ENCODE measurements at places on chromosomes 1 and 21.

- DNase-seq, result no peak
These were observed 9.1 kb downstream of the ABCA4 start for GRCh38 chr1:94111879-94112278.

DNA sequence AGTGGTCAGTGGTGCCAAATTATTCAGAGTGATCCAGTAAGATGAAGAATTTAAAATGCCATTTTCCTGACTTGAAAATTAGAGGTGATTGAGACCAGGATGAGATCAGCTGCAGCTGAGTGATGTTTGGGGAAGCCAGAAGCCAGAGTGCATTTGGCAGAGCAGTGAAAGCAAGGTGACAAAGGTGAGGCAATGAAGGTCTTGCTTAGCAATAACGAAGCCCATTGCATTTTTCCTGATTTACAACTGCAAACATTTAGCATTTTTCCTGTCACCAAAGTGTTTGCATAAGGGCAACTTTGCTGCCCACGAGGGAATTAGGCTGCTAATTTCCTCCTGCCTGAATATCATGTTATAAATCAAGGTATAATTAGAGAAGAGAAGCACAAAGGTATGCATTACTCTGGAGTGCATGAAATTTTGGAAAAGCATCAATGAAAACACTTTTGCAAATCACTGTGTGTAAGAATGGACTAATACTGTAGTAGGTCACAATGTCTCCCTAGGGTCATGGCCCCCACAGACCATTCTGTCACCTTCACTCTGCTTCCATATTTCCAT is 188.2 kb upstream of the LYPLAL1 start:
- DNase-seq, result no peak

DNA sequence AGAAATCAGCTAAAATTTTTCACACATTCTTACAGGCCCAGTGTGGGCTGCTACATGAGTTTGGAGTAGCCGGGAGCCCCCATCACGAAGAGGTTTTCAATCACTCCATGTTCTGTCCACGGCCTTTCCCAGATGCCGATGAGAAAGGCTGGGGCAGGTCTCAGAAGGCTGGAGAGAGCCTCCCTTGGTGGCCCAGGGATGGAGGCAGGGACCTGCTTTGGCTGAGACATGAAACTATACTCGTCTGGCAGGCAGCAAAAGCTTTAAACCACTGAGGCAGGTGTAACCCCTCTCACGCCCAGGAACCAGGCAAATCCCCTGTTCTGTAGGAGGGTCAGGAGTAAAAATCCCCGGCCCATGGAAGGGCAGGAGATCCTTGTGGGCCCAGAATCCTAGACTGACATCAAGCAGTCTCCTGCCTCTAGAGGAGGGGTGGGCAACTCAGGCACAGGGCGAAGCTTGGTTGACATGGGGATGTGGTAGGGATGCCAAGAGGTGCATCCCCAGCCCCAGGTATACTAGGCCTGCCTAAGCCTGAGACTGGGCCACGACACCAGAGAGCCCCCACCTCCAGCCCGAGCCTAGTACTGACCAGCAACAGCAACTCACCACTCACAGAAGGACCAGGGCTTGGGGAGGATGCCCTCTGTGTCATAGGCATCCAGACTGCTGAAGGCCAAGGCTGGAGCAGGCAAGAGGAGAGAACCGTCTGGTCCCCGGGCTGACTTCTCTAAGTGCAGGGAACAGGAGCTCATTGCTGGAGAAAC is 9.1 kb downstream of the MMEL1 start:
- DNase-seq, result no peak

DNA sequence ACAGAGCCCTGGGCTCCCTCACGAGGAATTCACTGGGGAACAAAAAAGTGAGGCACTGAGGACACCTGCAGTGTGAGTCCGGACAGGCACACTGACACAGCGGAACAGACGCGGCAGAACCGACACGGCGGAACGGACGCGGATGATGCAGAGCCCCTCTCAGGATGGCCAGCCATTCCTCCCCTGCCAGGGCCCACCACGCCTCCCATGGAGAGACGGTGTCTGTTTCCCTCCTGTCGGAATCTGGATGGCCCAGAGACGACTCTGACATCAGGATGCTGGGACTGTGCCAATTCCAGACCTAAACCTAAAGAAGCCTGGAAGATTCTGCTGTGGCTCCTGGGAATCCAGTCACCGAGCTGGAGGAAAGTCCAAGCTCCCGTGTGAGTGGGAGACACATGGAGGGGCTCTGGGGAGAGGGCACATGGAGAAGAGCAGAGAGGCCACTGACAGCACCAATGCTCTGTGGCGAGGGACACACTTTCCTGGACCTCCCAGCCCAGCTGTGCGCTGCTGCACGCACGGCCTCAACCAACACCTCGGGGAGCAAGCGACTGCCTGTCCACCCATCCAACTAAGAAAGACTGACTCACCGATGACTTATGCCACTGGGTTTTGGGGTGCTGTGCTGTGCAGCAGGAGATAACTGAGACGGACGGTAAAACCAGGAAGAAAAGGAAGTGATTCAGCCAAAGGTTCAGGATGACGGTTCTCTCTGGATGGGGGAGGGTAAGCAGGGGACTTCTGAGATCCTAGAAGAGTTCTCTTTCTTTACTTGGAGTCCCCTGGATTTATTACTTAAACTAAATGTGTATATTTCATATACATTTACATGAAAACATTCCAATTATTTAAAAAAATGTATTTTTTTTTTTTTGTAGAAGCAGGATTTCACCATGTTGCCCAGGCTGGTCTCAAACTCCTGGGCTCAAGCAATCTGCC is 23.3 kb downstream of the ZBTB17 start:
- DNase-seq, result no peak

DNA sequence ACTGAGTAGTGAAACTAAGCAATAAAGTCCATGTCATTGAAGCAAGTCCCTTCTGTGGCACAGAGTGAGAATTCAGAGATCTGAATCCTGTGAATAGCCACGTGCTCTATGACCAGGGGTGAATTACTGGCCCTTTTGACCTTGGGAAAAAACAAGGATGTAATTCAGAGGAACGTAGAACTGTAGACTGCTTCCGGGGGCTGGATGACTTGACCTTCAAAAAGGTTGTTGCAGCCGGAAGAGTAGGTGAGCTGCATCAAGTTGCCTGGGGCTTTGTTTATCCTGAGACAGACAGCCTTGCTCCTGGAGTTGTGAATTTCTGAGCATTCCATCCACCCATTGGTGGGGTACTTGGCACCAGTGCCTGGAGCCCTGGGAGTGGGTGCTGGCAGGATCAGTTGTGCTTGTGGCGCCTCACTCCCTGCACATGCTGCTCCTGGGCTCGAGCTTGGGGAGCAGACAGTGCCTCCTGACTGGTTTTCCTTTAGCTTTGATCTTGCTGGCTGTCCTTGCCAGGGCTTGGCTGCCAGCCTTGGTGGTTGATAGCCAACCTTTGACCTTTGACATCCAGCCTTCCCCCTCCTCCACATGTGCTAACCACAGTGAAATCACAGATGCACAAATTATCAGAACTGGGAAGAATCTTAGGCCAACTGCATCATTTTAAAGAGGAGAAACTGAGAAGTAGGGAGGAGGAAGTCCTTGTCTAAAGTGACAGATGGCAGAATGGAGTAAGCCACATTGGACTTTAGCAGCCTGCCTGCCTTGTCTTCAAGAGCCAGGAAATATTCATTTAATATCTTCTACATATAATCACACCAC is 16.2 kb upstream of the MYOG start:
- no peak for DNase-seq

GRCh38 chr1:94831641-94832040 is 11.5 kb downstream of the SLC44A3 start:
- DNase-seq, result no peak

DNA sequence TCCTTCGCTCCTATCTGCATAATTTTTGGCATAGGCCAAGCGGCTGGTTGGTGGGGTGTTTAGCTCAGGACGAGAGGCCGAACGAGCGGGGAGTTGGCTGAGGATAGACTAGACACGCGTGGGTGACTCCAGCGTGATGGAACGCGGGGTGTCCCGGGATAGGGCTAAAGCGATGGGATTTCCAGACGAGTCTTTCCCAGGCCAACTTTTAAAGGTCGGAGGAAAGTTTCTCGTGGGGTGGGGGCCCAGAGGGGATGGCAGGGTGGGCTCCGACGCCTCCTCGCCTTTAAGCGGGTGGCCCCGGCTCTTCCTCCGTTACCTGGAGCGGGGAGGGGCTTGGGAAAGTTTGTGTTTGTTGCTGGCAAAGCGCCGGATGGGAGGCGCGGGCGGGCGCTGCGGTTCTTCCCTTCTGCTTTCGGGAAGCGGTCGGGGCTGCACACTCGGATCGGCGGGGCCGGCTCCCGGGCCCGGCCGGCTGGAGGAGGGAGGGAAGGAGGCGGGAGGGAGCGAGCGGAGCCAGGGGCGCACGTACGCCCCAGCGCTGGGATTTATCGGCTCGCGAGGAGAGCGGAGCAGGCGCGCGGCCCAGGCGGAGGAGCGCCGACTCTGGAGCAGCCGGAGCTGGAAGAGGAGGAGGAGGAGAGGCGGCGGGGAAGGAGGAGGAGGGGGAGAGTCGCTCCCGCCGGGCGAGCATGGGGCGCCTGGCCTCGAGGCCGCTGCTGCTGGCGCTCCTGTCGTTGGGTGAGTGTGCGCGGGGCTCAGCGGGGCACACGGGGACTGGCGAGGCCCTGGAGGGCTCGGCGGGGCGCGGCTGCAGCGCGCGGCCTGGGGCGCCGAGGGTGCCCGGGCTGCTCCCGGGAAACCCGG is at the start of gene PTGFRN:
TSS of gene PTGFRN (plus strand) at position 405 of the 867 bp plus-strand sequence. CDS start at position 693, 288 bp downstream.
- no peak for DNase-seq

DNA sequence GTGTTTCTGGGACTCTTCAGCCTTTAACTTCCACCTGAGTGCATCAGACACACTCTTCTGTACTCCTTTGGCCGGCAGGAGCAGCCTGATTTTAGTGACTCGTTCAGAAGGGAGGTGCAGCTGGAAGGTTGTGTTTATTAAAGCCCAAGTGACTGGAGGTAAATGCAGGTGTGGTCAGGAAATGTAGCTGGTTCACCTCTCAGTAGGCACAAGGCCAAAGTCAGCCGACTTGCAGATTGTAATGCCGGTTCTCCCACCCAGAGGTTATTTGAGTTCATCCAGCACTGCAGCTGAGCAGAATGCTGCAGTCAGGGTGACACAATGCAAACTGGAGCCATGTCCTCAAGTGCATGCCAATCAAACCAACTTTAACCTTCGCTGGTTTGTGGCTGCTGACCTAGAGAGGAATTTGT is 91.5 kb downstream of the SPATA46 start:
- DNase-seq, result no peak

GRCh38 chr1:68449901-68450300 is at the start of gene RPE65:
TSS of gene RPE65 (minus strand) at chr1:68449954. CDS start at chr1:68449905, 49 bp downstream.
- no peak for DNase-seq

DNA sequence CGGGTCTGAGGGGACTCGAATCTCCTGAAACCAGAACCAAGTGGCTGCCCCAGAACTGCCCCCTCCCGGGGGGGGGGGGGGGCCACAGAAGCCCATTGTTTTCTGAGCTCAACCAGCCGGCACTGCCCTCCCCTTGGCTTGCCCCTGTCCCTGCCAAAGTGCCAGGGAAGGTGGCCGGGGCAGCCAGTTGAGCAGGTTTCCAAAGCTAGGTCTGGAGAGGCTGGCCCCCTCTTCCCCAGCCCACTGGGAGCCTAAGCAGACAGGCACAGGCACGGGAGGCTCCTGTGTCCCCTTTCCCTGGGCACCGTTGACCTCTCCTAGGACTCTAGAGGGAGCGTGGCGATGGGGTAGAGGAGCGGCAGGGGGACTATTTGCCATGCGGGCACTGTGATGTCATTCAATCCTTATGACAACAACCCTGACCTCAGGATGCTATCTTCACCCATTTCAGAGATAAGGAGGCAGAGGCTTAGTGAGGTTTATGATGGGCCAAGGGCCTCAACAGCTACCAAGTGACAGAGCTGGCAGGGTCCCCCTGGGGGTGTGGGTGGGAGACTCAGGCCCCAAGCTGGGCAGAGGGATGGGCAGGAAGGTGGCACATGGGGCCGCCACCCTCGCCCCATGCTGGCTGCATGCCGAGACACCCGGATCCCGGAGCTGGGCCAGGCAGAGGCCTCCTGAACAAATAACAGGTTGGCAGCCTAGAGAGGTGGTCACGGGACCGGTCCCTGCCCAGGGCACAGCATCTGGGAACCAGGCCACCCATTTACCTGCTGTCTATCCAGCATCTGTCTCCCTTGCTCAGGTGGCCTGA is 35.0 kb downstream of the RAP1GAP start:
- DNase-seq, result no peak

DNA sequence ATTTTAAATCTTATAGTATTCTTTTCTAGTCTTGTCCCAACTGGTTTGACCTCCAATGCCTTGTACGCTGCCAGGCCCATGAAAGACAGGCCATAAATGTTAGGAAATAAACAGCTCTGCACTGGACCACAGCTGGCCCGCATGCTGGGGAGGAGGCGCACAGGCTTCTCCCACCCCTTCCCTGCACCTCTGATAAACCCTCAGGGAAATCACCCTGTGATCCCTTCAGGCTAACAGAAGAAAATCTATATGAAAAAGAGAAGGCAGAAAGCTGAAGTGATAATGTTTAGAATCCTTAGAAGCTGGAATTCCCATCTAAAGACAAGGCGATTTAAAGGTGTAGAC is 41.5 kb downstream of the COLGALT2 start:
- no peak for DNase-seq

GRCh38 chr1:109776206-109776835 is 12.6 kb upstream of the EPS8L3 start:
- DNase-seq, result no peak

DNA sequence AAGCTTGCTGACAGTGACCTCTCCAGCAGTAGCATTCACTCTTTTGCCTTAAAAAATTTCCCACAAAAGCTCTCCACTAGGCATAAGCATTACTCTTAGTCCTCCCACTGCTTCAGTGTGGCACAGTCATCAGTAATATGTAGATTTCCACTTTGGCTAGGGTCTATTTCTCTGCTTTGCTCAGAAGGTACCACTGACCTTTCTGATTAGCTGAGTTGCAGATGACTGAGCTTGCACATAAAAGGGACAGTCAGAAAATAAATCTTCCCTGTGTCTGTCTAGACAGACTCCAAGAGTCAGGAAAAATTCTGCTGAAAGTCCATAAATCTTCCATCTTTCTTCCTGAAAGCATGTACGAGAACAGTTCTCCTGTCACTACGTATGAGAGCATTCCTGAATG is 56.6 kb upstream of the APP start:
- DNase-seq, result no peak

GRCh38 chr1:107318932-107319331 is 178.1 kb downstream of the NTNG1 start:
- no peak for DNase-seq

- no peak for DNase-seq
These were observed 34.4 kb downstream of the KIAA0040 start for GRCh38 chr1:175158170-175158591.

GRCh38 chr1:66353257-66353656 is 180.7 kb upstream of the SGIP1 start:
- DNase-seq, result no peak

- DNase-seq, result no peak
These were observed 117.1 kb upstream of the COL6A1 start for GRCh38 chr21:45864436-45864835.

Measured in GM19239 (cell line).